ENCODE measurements at places on chromosomes 4 and X.

DNA sequence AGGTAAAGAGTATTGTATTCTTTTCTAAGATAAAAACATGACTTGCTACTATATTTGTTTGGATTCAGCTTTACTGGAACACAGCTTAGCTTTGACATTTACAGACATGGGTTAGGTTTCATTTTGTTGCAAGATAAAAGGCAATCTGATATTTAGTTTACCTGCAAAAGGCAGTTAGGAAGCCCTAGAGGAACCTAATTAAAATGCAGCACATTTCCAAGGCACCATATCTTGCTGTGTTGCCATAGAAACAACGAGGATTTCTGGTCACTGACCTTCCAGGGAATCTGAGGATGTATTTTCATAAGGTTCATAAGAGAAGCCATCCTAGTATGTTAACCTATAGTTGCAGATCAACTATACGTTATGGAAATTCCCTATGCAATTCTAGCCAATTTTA lies 116.0 kb downstream of the SNCA start:
- no peak for DNase-seq

GRCh38 chr4:158995965-158996364 lies 106.9 kb upstream of the RAPGEF2 start:
- DNase-seq, result no peak

GRCh38 chr4:119523399-119523798 lies 105.2 kb downstream of the PDE5A start:
- DNase-seq, result no peak

GRCh38 chr4:188821500-188821899 lies 682.3 kb downstream of the TRIML1 start:
- DNase-seq, result no peak

- DNase-seq, result no peak
Observed at GRCh38 chr4:118931786-118932185, 43.1 kb downstream of the SYNPO2 start.
